ENCODE measurements at places on chromosomes 13 and 19. TPM values are rescaled to one million over a fixed set of nuclear protein-coding genes. Genes with fewer than 3 reads are reported as not detected.

Gene GTPBP3
- polyA plus RNA-seq = 17.4 TPM

DNA sequence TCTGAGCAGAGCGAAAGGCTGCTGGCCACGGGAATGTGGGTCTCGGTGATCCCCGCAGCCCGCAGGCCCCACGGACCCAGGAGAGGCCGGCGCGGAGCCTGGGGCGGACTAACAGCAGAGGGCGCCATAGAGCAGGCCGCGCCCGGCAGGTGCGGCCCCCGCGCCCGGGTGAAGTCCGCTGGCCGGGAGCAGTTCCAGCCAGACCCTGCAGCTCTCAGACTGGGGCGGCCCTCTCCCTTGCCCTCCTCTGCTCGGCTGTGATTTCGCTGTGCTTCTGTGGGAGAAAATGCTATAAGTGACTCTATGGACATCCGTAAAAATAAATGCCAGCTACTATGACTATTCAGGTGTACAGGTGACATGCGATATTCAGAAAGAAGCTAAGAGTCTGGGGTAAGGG lies 37.7 kb downstream of the GSX1 start:
- no peaks in the 10 kb centered on the region for H3K36me3 ChIP-seq
- peak; percentile 9 for DNase-seq
- no peak overlapping the region for H3K27ac ChIP-seq
- no peaks in the 10 kb centered on the region for H3K4me1 ChIP-seq
- H3K27me3 ChIP-seq = peaks cover 61% of the 10 kb centered on the region

Gene CYP2F1
- polyA plus RNA-seq = 0.07 TPM

Gene RYR1
- polyA plus RNA-seq = 1.8 TPM

Gene PROZ
- 0.07 TPM for polyA plus RNA-seq

Data from thymus (tissue), 14 donors.